NCI-H187 treated with DMSO at 0.1 percent for 48 hours (cell line): ENCODE measurements at places on chromosomes 7 and 10.

- DNase-seq, result no peak
Measured at GRCh38 chr10:14531974-14532373, 201.2 kb upstream of the FRMD4A start.

DNA sequence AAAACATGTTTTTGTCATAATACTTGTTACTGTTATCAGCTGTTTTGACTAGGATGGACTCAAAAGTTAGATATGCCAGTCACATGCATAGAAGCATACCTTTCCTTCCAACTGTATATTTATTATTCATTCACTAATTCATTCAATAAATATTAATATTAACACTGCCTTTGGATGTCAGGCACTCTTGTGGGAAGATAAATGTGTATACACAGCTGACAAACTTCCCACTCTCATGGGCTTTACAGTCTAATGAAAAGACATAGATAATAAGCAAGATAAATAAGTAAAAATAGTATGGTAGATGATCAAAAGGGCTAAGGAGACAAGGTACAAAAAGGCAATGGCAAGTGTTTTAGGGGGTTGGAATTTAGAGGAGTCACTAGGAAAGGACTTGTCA lies 180.1 kb upstream of the SMIM30 start:
- DNase-seq, result no peak

DNA sequence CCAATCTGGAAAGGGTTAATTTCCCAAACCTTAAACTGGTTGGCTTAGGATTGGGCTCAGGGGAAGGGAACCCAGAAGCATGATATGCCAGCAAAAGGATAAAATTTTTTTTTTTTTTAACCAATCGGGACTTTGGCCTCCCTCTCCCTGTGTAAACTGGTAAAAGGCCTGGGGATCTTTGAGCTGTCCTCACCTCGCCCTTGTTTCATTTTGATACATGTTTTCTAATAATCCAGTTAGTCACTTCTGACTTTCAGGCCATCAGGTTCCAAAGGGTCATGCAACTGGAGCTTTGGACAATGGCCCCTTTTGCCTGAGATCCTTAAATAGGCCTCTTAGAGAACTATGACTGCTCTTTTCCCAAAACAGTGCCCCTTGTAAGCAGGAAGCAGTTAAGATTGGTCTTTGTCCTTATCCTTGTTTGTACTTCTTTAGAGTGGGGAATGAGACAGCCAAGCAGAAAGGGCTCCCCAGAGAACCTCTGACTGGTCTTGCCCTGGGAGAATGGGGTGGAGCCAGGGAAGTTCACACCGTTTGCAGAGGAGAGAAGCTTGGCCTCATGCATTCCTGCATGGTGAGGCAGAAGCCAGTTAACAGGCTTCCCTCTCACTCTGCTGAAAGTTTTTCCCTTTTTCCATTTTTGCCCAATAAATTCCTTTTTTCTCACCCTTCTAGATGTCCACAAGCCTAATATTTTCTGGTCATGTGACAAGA lies 424.2 kb upstream of the CNTNAP2 start:
- no peak for DNase-seq

DNA sequence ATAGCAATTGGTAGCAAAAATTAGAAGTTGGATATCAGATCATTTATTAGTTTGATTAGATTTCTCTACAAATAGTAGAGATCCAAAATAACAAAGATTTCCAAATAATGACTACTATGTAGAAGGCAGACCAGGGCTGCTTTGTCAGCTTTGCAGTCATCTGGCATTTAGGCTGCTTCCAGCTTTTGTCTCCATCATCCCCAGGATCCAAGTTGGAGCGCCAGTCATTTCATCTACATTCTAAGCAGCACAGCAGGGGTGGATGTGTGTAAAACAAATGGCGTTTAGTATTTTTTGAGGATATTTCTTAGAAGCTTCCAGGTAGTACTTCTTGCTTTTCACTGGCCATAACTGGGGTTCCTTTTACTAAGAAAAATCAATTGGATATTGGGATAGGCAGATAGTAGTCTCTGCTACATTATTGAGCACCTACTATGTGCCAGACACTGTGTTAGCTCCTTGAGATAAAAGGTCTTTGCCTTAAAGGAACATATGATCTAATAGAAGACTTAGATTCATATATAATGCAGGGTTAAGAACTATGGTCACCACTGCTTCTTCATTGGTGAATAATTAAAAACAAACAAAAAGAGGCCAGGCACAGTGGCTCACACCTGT lies 41.5 kb downstream of the TPST1 start:
- no peak for DNase-seq

DNA sequence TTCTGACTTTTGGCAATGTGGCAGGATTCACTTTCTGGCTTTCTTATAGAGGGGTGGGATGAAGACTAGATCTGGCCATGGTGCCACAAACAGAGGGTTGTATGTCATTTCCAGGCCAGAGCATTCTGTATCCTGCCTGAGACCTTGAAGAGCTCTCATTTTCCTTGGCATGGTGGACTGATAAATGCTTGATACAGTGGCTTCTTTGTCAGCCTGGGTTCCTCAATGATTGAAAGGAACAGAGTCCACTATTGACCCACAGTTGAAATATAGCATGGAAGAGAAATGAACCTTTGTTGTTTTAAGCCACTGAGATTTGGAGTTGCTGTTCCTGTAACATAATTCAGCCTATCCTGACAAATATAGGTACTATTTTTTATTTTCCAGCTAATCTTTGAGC lies 462.7 kb downstream of the SUGCT start:
- DNase-seq, result no peak
